ENCODE measurements at places on chromosomes 12 and 14.

DNA sequence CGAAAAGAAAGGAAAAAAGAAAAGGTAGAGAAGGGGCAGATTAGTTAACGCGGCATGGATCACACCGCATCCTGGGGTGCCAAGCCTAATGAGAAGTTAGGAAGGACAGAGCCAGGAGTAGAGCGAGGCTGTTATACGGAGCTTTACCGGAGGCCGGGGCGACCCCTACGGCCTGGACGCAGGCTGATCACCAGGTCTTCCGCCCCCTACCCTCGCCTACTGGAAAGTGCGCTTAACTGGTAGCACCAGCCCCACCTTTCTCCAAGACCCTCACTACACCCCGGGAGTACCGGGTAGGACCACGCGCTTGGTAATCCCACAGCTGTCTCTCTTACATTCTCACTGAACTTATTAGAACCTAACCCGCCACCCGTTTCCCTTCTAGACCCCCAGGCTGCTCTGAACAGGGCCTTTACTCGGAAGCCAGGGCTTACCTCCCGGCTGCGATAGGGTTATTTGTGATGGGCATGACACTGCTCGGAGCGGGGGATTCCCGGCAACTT, 33.8 kb downstream of the WBP11 start:
- no peak for DNase-seq

DNA sequence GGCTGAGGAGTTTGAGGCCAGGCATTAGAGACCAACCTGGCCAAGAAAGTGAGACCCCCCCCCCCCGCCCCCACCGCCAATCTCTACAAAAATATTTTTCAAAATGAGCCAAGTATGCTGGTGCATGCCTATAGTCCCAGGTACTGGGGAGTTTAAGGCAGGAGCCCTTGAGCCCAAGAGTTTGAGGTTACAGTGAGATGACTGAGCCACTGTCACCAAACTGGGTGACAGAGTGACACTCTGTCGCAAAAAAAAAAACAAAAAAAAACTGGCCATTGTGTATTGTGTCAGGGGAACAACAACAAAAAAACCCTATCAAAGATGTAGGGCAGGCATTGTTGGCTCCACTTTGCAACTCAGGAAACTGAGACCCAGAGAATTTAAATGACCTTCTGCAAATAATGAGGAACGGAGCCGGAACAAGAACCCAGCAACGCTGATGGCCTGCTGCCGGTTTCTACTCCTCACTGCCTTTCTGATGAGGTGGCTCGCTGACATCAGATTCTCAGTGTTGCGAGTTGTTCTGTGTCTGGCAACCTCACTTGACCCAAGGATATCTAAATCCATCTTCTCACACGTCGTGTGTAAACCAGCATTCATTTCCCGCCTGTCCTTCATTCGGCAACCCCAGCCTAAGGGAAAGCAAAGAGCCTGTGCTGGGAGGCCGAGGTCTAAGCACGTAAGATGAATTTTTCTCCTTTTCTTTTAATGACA, 195.2 kb upstream of the CRY1 start:
- DNase-seq = no peak

- no peak for DNase-seq
Observed at GRCh38 chr14:50756300-50756699, 74.7 kb downstream of the NIN start.

- DNase-seq = no peak
Observed at GRCh38 chr14:64929014-64929359, 13.6 kb downstream of the GPX2 start.

DNA sequence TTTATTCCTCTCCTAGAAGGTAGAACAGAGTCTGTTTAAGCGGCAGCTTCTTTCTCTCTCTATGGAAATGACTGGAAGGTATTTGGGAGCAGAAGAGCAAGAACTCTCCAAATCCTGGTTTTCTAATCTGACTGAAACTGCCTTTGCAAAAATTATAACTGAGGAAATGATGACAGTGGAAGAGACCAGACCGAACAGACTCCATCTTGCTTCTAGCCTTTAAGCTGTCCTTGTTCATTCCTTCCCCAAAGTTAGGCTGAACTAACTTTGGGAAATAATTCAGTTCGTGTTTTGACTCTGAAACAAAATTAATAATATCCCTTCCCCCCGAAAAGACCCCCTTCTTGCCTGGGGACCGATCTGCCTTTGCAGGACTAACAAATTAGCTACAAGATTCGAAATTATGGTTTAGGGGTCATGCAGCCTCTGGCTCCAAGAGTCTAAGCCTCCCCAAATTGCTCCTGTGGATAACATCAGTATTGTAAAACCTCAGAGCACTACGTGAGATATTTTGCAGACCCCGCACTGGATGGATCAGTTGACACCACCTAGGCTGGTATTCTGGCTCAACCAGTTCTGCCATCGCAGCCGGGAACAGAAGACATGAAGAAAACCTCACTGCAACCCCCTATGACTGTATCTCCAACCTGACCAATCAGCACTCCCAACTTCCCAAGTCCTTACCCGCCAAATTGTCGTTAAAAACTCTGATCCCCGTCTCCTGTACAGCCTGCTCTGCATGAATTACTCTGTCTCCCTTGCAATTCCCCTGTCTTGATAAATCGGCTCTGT, 14.1 kb downstream of the SELPLG start:
- DNase-seq = no peak

GRCh38 chr14:77378701-77379100, 1.5 kb downstream of the SAMD15 start:
- DNase-seq = no peak

DNA sequence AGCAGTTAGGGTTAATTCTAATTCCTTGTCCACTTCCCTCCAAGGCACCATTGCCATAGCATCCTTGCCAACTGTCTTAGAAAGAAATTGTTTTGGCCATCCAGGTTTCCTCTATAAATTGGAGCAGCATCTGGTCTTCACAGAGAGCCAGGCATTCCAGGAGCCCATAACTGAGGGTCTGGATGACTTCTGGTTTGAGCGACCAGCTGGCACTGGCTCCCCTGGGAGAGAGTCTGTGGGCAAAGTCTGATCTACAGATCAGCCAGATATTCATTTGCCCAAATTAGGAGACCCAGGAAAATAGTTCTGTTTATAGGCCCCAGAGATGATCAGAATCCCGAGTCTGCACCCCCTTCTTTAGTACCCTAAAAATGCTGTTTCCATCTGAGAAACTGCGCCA, 16.0 kb downstream of the VSX2 start:
- DNase-seq = no peak

GRCh38 chr12:78959556-78959955, 95.0 kb downstream of the SYT1 start:
- no peak for DNase-seq

DNA sequence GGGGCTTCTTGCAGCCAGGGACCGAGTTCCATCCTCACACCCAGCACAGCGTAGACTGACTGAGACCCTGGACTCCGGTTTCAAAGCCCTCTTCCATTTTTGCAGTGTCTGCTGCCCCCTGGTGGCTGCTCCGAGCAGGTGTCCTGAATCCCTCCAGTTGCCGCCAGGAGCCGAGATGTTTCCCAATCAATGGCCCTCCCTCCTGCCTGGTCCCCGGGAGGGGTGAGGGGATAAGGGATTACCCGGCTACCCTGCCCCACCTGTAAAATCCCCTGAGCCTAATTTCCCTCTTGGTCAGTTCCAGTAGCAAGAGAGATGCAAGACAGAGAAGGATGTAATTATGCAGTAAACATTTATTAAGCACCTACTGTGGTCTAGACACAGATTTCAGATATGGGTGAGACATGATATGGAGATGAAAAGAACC, 55.0 kb downstream of the PHETA1 start:
- DNase-seq = peak; percentile 41

DNA sequence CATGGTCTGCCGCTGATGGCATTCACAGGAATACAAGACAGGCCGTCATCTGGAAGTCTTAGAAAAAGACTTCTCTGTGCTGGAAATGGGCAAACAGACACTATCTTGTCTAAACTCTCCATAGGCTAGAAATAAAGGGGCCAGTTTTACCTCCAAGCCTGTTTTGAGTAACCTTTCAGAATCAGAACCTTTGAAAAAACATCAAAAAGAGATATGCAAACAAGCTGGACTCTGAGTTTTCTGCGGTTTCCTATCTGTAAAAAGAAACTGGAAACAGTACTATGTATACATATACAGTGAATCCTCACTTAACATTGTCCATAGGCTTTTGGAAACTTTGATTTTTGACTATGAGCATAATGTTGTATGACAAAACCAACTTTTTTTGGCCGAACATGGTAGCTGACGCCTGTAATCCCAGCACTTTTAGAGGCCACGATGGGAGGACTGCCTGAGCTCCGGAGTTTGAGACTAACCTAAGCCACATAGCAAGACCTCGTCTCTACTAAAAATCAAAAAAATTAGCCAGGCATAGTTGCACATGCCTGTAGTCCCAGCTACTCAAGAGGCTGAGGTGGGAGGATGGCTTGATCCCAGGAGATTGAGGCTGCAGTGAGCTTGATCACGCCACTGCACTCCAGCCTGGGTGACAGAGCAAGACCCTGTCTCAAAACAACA, 92.9 kb upstream of the MAX start:
- no peak for DNase-seq

DNA sequence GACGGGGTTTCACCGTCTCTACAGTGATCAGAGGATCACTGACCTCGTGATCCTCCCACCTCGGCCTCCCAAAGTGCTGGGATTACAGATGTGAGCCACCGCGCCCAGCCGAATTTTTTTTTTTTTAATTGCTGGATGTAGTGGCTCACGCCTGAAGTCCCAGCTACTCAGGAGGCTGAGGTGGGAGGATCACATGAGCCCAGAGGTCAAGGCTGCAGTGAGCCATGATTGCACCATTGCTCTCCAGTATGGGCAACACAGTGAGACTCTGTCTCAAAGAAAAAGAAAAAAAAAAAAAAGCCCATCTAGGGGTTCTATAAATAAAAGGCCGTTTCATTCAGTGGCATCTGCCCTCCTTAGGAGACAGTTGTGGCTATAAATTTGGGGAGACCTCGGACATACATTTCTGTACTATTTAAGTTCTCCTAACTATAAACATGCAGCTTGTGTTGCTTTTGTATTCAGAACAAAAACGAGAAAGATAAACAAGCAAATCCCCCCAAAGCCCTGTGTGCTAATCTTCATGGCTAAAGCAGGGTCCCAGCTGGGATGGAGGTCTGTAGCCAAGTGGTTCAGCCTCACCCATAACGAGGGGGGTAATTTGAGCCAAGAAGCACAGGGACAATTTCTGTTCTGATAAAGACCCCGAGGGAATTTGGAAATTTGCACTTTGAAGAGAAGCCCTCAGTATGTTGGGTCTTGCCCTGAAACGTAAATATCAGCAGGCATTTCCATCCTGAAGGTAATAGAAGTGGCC, 35.0 kb upstream of the BCL7A start:
- no peak for DNase-seq

GRCh38 chr12:79455286-79455685, 235.5 kb downstream of the PAWR start:
- no peak for DNase-seq

GRCh38 chr12:132827763-132828703, 636 bp downstream of the GOLGA3 start:
- DNase-seq = peak; percentile 39

DNA sequence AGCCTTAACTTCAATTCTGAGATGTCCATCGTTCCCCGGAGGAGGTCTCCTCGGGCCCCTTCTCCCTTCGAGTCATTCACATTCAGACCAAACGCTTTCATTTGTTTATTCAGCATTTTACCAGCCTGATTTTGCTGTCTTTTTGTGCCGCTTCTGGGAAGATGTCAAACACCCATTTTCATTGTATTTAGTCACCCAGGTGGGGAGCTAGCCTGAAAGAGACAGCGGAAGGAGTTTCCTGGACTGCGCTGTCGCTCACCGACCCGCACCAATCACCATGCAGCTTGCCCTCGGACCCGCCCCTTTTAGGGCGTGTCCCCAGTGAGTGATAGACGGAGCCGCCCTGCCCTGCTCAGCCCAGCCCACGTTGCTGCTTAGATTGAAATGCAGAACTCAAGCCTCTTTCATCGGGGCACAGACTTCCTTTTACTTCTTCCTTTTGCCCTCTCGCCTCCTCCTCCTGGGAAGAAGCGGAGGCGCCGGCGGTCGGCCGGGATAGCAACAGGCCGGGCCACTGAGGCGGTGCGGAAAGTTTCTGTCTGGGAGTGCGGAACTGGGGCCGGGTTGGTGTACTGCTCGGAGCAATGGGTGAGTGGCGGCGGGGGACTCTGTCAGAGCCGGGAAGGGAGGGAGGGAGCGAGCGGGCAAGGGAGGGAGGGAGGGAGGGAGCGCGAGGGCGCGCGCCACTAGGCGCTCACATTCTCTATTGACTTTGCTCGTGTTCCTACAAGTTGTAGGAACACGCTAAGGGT, at the start of gene PAX9:
Gene PAX9, plus strand, starts transcription at position 355 of the 752 bp plus-strand sequence. Its CDS starts 230 bp downstream, at position 585.
- no peak for DNase-seq

GRCh38 chr14:52003324-52003723, 14.0 kb downstream of the RTRAF start:
- DNase-seq = no peak

DNA sequence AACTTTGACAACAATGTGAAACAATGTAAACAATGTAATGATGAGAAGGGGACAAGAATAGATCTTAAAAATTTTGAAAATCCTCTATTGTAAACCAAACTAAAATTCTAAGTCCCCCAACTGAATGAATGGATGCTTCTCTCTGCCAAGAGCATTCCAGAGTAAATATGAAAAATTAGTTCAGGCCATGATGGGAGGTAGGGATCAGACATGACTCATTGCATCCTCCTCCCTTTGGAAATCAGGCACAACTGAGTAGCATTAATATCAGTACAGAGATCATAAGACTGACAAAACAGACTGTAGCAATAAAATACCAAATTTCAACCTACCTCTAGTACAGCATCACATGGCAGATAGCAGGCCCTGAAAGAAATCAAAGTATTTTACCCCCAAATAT, 559.9 kb downstream of the C12orf50 start:
- DNase-seq = no peak

GRCh38 chr14:77123381-77124325, 17.9 kb downstream of the ZDHHC22 start:
- peak; percentile 86 for DNase-seq

DNA sequence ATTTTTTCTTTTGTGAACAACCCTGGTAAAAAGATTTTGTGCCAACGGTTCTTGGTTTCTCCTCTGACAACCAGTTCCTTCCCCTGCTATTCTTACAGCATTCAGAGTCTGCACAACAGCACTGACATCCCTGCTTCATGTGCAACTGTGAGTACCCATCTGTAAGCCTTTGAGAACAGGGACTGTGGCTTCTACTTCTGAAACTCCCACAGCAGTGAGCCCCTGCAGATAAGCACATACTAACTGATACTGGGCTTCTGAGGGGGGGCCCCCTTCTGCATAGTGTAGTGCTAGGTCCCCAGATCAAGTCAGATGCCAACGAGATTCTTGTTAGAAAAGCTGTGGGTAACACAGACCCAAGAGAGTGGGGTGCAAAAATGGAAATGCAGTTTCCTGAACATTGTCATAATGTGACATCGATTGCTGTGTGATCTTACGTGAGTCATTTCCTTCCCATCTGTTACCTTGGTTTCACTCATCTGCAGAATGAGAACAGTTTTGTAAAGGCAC, 11.1 kb upstream of the NINJ2 start:
- DNase-seq = no peak

DNA sequence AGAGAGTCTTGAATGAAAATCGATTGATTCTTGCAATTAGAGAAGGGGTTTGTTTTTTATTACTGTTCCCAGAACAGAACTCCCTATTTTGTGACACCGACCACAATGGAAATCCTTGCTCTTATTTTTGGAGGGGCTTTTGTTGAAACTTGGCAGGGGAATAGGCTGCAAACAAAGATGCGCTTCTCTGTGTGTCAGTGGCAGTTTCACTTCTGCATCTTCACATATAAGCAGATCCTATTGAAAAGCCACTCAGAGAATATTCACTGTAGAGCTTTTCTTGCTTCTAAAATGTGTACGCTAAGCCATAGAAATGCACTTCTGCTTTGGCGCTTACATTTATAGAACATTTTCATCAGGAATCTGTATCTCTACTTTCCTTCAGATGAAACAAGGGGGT, 1822.4 kb upstream of the SEL1L start:
- no peak for DNase-seq

Data from caudate nucleus (tissue), 63 donors.